ENCODE measurements at places on chromosomes 2 and 18.

GRCh38 chr2:212489719-212490346, 48.8 kb downstream of the ERBB4 start:
- no peak for DNase-seq

DNA sequence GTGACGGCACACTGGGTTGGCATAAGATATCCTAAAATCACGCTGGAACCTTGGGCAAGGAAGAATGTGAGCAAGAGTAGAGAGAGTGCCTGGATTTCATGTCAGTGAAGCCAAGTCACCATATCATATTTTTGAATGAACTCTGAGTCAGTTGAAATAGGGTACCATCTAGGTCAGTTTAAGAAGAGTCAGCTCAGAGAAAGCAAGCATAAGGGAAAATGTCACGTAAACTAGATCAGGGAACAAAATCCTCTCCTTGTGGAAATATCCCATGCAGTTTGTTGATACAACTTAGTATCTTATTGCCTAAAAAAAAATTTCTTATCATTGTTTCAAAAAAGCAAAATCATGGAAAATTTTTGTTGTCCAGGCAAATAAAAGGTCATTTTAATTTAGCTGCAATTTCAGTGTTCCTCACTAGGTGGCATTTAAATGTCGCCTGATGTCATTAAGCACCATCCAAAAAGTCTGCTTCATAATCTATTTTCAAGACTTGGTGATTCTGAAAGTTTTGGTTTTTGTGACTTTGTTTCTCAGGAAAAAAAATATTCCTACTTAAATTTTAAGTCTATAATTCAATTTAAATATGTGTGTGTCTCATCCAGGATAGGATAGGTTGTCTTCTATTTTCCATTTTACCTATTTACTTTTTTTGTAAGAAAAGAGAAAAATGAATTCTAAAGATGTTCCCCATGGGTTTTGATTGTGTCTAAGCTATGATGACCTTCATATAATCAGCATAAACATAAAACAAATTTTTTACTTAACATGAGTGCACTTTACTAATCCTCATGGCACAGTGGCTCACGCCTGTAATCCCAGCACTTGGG, 19.6 kb downstream of the RSAD2 start:
- no peak for DNase-seq

DNA sequence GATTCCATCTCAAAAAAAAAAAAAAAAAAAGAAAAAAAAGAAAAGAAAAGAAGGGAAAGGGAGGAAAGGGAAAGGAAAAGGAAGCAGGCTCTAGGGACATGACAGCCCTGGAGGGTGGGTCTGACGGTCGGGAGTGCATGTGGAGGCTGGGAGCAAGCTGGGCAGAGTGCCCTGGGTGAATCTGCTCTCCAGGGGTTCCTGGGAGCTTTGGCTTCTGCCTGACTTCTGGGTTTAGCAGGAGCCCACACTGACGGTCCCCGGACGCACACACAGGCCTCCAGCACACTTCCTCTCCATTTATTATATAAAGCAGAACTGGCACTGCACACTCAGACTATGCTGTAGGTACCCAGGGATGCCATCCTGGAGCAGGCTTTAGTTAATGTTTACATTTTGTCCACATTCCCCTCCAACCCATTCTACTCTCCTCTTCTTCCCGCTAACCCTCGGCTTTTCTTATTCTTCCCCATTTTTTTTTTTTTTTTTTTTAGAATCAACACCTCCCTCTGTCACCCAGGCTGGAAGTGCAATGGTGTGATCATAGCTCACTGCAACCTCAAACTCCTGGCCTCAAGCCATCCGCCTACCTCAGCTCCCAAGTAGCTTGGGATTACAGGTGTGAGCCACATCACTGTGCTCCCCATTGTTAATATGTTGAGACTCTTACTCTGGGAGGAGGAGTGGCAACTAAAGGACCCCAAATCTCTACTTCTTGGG, 151.1 kb upstream of the SLC1A4 start:
- no peak for DNase-seq

GRCh38 chr2:206840999-206841398, 75.6 kb downstream of the FASTKD2 start:
- DNase-seq = no peak

- no peak for DNase-seq
Observed at GRCh38 chr2:2399396-2399795, 68.3 kb upstream of the MYT1L start.

GRCh38 chr2:241458687-241459086, 49.7 kb downstream of the STK25 start:
- no peak for DNase-seq

DNA sequence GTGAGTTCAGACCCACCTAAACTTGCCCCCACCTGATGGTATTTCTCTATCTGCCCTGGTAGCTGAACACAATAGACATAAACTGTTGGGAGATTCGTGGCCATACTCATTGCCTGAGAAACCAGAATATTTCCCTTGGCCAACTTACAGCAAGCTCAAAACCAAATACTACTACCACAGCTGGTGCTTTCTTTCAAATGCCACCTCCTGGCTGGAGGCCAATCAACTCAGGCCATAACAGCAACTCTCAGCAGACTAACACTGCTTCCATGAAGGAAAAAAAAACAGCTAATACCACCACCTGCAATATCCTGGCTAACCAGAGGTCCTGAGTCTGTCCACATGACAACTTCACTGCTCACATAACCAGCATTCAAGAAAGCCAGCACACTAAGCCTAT, 373.1 kb downstream of the CMPK2 start:
- DNase-seq = no peak

DNA sequence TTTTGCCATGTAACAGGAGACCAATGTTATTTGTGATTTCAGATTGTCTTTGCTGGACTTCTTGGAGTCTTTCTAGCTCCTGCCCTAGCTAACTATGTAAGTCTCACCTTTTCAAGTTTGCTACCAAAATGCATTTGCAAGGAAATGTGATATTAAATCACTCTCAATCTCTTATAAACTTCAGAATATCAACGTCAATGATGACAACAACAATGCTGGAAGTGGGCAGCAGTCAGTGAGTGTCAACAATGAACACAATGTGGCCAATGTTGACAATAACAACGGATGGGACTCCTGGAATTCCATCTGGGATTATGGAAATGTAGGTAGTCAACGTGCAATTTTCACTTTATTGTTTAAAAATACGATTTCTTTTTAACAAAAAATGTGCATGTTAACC, 3.0 kb downstream of the GKN1 start:
- no peak for DNase-seq

DNA sequence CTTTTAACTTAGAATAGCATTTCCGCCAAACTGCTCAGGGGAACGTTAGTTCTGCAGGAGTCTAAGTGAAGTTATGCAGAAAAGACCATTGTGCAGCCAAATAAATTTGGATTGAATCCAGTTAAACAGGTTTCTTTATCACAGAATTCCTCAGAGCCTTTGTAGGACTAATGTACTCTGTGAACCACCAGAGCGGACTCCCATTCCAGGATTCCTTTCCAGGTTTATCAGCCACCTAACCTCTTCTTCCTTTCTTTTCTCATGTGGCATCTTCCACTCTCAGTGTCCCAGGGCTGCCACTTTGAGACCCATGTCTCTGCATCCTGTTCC, 350.4 kb downstream of the TSN start:
- no peak for DNase-seq

GRCh38 chr2:124281541-124281940, 256.5 kb downstream of the CNTNAP5 start:
- DNase-seq = no peak

DNA sequence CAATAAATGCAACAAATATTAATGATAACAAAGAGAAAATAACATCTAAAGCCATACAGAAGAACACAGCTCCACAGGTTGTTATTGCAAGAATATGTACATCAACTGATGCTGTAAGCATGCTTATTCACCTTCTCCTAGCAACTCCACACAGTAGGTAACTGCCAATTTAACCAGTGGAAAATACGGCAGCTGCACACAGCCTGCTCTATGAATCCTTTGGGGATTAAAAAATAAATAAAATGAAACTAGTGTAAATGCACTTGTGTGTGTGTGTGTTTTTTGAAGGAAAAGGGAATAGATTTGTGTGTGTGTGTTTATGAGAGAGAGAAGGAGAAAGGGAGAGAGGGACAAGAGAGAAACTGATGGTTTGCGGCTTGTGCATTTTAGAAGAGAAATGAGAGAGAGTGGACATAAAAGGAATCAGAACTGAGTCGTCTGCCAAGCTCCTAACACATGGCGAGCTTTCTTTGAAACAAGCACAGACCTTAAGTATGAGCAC, 96.2 kb upstream of the PDE1A start:
- no peak for DNase-seq

- no peak for DNase-seq
Observed at GRCh38 chr18:58682429-58683069, 11.3 kb downstream of the MALT1 start.

DNA sequence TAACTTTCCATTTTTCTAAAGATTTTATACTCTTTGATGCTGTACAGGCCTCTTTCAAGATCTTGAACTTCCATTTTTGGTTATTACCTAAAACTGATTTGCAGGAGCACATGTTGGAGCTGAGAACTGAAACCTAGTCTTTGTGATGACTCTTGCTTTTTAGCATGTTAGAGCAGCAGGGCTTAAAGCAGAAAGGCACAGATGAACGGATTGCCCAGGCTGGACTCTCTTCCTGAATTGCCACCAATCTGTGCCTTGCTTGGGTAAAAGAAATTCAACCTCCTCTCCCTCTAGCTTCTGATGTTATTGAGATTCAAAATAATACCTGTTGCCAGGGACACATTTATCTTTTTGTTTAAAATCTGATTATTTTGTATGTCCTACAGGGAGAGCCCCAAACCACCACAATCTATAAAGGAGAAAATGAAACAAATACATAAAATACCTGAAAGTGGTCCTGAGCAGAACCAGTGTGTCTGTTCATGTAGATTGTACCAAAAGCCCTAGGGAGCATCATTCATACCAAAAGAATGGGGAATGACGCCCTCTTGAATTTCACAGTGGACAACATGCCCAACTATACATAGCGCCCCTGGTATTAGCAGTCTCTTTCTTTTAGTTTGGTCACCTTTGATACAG, 277.0 kb upstream of the MAP2 start:
- no peak for DNase-seq

DNA sequence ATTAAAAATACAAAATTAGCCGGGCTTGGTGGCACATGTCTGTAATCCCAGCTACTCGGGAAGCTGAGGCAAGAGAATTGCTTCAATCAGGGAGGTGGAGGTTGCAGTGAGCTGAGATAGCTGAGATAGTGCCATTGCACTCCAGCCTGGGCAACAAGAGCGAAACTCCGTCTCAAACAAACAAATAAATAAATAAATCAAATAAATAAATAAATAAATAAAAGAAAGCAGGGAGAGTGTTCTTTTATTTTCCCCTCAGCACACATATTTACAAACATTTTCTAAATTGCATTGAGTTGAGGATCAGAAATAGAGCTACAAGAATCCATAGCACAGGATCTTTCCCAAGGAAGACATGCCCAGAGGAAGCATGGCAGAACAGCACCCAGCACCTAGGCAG, 71.9 kb downstream of the RIT2 start:
- DNase-seq = no peak

DNA sequence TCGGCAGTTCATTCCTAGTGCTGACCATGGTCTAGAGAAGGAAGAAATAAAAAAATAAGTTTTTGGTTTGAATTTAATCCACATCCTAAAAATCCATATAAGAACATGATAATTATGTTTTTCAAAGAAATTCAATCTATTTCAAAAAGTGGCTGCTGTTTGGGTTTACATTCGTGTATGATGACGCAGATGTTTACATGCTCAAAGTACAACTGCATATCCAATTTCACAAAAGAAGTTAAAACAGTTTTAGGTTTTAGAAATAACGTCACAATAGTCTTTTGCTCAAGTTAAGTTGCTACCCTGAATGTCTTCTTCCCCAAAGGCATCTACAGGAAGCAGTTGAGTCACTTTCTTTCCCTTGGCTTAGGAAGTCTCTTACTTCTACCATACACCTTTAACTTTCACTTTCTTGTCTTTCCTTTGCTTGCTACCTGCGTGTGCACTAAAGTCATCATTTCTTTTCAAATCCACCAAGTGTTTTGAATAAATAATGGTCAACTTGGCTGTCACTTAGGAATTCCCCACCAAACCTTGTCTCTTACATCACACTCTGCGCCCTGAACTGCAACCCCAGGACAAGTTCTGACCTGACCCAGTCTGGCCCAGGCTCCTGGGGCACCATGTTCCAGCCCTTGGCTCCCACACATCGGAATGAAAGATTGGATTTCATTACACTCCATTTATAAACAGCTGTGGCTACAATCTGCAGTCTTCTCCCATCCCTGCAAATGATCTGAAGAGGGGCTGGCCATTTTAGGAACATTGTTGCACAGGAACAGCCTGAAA, 28.4 kb downstream of the FAM237A start:
- DNase-seq = no peak

DNA sequence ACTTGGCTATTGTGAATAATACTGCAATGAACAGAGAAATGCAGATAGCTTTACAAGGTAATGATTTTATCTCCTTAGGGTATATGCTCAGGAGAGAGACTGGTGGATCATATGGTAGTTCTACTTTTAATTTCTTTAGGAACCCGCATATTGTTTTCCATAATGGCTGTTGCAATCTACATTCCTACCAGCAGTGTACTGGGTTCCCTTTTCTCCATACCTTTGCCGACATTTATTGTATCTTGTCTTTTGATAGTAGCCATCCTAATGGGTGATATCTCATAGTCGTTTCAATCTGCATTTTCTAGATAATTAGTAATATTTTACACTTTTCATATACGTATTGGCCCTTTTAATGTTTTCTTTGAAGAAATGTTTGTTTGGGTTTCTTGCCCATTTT, 702.9 kb upstream of the ACVR2A start:
- DNase-seq = no peak

DNA sequence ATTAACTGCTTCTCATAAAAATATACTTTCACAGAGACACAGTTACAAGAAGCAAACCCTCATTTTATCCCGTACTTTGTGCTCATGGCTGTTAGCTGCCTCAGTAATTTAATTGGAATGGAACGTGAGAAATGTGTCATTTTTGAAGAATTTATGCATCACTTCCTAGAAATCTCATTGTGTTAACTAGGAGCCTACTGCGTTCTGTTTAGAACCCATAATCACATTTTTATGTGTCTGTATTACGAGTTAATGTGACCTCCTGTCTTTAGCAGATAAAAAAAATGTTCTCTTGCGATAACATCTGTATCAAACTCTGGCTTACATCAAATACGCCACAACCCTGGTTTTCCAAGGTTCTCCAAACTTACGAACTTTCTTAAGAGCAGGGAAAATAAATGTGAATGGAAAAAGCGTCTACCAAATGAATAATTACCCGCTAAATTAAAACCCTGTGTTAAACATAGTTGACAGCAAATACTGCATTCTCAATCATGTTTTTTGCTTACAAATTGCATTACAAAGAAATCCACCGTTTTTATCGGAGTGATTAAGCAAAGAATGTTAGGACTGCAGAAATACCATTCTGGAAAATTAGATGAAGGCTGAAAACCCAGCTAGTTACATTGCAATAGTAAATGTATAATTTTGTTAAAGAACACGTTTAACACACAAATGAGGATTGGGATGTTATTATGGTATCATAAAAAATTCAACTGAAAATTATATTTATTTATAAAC, 12.1 kb upstream of the GBX2 start:
- DNase-seq = no peak

Data from stimulated activated CD4-positive, alpha-beta T cell treated with anti-CD3 and anti-CD28 coated beads, Interleukin-1b, Interleukin-23, amount 100 ng/mL, for 1 hour (primary cell).